ENCODE measurements at places on chromosomes 6 and 20.

GRCh38 chr20:22617160-22617559, 32.8 kb upstream of the FOXA2 start:
- DNase-seq = no peak

GRCh38 chr6:7142918-7143475, 35.2 kb downstream of the RREB1 start:
- no peak for DNase-seq

DNA sequence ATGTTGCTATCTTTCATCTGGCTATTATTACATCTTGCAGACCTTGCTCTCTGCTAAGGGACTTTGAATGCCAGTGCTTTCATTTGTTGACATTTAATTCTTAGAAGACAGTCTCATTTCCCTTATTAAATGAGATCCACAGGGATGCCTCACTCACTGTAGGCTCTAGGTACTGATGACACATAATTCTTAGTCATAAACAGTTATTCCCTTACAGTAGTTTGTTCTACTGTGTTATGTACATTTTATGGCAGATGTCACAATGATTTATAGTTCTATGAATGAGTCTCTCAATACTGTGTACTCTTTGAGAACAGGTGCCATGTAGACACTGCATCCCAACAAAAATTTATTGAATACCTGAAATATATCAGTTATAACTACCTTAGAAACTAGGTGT, 70.3 kb downstream of the FAM83B start:
- DNase-seq = peak; percentile 40

- DNase-seq = no peak
Observed at GRCh38 chr6:113600551-113601339, 256.4 kb upstream of the MARCKS start.

GRCh38 chr6:120935908-120936307, 398.4 kb downstream of the TBC1D32 start:
- no peak for DNase-seq

GRCh38 chr6:163298079-163298830, 116.3 kb upstream of the QKI start:
- DNase-seq = peak; percentile 12

- no peak for DNase-seq
Observed at GRCh38 chr20:15890407-15890982, 682.8 kb downstream of the KIF16B start.

GRCh38 chr6:159871241-159871640, 19.5 kb upstream of the MAS1 start:
- DNase-seq = no peak

DNA sequence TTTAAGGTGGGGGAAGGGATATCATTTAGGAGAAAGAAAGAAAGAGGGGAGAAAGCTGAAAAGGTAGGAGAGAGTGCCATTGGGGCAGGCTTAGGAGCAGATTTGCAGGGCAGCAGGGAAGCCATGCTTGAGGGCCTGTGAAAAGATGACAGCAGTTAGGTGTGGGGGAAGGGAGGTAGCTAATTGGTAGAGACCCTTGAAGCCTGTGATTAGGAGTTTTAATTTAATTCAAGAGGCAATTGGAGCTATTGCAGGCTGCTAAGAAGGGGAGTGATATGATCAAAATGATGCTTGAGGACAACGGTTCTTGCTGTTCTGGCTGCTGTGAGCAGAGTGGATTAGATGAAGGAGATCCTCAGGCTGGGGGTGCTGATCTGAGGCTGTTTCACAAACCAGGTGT, 24.5 kb upstream of the SEC63 start:
- no peak for DNase-seq

GRCh38 chr6:5582762-5583161, 321.4 kb downstream of the FARS2 start:
- peak; percentile 23 for DNase-seq

- no peak for DNase-seq
Observed at GRCh38 chr6:116066789-116067188, 6.1 kb upstream of the FRK start.

DNA sequence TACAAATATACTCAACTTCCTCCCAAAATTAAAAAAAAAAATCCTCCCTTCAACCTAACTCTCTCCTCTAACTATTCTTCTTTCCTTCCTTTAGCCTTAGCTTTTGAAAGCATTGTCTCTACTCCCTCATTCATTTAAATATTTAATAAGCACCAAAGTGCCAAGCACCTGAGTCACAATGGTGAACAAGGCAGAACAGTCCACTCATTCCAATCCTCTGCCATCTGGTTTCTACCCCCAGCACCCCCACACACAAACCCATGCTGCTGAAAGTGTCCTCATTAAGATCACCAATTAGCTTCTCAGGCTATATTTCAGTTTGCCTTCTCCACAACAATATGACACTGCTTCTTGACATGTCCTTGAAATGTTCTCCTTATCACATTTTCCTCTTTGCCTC, 76.3 kb downstream of the DTNBP1 start:
- DNase-seq = no peak

DNA sequence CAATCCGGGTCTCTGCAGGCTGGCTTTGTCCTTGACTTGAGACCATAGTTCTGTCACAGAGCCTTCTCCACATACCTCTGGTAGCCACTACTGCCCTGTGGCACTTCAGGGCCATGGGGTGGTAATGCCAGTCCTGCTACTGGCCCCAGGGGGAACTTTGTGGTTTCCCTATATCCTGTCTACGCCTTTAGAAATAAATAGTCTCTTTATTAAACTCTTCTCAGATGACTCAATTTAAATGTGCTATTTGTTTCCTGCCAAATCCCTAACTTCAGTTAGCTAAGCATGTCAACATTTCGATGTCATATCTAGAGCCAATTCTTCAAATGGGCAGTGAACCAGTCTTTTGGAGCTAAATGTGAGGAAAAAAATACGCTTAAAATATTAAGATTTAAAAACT, 60.1 kb downstream of the SEL1L2 start:
- peak; percentile 24 for DNase-seq

GRCh38 chr20:22954661-22955060, 80.5 kb upstream of the SSTR4 start:
- no peak for DNase-seq

DNA sequence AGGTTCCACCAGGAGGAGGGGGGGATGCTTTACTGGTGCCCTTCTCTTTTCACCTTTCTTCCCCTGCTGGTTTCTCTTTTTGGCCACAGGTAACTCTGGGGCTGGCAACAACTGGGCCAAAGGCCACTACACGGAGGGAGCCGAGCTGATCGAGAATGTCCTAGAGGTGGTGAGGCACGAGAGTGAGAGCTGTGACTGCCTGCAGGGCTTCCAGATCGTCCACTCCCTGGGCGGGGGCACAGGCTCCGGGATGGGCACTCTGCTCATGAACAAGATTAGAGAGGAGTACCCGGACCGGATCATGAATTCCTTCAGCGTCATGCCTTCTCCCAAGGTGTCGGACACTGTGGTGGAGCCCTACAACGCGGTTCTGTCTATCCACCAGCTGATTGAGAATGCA, 4.4 kb downstream of the TUBB1 start:
- no peak for DNase-seq

- DNase-seq = no peak
Observed at GRCh38 chr6:48086187-48086586, 24.8 kb downstream of the PTCHD4 start.

- DNase-seq = no peak
Observed at GRCh38 chr6:6742535-6742934, 154.0 kb downstream of the LY86 start.

DNA sequence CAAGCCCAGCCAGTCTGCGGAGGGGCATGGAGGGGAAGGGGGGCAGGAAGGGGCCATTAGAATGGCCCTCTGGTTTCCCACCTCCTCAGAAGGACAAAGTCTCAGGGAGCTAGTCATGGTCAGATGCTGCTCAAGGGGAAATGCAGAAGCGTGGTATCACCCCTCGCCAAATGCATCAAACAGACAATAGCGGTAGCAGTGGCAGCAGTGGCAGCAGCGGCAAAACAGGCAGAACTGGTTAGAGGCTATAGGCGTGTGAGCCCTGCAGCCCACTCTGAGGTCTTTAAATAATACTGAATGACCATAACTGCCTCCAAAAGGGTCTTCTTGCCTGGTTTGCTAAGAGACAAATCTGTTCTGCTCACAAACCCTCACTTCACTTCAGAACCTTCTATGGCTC, 186.7 kb downstream of the TFAP2C start:
- DNase-seq = no peak

- peak; percentile 39 for DNase-seq
Observed at GRCh38 chr6:158835616-158836221, 16.6 kb upstream of the EZR start.

DNA sequence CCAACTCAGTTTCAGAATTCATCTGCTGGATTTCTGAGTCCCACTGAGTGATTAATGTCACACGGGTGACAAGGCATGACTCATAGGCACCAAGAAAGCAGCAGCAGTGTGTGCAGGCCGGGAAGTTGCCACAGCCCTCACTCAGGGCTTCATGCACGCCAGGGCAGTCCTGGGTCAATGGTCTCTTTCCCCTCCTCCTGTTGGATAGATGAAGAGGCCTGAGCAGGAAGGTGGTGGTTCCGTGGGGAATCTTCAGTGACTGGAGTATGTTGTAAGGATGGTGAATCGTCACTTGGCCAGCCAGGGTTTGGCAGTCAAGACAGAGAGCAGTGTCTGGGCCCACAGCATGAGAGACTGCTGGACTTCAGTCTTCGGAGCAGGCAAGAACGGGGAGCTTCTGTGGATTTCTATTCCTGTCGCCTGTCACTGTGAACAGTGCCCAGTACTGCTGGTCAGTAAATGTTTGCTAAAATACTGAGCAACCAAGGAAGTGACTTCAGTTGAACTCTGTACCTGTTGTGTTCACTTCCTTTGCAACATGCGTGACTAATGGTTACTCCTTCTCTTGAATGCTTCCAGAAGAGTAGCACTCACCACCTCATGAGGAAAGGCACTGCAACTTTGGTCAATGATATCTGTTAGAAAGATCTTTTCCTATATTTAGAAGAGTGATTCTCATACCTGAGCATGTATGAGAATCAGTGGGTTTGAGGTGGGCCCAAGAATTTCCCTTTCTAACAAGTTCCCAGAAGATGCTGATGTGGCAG, 62.0 kb upstream of the CD93 start:
- peak; percentile 95 for DNase-seq

DNA sequence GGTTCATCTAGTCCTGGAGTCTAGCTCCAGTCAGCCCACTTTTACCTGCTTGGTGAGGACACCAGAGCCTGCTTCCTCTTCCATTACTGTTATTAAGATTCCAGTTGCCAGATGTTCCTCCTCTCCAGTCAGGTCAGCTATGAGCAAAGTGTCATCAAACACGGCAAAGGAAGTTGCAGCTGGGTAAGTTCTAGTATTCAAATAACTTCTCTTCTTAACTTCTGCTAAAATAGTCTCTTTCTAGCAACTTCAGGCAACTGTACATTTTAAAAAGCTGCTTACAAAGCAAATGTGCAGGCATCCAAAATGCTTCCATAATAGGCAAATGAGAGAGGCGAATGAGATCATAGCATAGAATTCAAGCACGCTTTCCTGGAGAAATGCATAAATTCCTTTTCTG, 18.4 kb upstream of the MRPS18A start:
- peak; percentile 53 for DNase-seq

GRCh38 chr20:1569415-1569881, 11.9 kb upstream of the SIRPD start:
- DNase-seq = peak; percentile 69

DNA sequence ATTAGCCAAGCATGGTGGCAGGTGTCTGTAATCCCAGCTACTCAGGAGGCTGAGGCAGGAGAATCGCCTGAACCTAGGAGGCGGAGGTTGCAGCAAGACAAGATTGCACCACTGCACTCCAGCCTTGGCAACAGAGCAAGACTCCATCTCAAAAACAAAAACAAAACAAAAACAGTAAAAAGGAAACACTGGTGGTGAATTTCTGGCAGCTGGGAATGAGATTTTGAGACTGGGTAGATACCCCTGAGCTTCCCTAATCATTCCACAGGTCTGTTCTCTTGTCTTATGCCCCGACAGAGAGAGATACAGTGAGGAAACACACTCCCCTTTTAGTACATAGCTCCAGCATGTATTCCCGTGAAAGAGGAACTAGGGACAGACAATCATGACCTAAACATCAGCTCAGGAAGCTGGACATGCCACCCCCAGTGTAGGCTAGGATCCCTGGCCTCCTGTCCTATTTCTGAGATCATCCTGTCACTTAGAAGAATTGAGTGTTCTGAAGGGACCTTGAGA, 9.6 kb downstream of the MAN1A1 start:
- no peak for DNase-seq

- DNase-seq = no peak
Observed at GRCh38 chr20:40286975-40287531, 402.0 kb downstream of the MAFB start.

GRCh38 chr20:13220194-13220903, 725 bp upstream of the ISM1 start:
- peak; percentile 32 for DNase-seq

DNA sequence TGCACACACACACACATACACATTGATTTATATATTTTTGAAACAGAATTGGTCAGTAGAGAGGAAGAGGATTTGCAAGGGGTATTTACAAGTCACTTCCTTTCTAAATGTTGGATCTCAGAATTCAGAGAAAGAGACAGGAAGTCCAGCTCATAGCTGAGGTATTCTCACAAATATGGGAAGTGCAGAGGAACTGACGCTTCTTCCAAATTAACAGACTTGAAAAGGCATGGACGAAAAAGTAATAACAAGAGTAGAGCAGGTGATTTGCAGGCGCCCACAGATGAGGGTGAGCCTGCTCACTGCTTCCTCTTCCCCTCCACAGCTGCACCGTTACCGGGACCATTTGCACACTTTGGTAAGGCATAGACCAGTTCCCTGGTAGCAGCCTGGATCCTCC, 246.4 kb downstream of the PHACTR1 start:
- DNase-seq = no peak

DNA sequence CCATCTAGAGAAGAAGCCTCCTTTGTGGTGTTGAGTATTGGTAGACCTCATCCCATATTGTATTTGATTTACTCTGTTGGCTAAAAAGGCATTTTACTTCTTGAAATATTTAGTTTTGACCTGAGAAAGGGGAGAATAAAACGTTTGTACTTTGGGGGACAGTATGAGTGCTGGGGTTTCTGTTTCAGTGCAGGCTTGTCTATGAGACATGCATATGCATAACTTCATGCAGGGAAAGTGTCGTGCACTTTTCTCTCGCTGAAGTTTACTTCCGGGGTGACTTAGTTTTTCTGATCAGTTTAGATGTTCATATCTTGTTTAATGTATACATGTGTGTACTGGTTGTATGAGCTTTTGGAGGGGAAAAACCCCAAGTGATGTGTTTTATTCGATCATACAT, 59.5 kb downstream of the UTRN start:
- DNase-seq = no peak

GRCh38 chr6:150503586-150504339, 95.9 kb upstream of the PLEKHG1 start:
- no peak for DNase-seq

GRCh38 chr20:5691918-5692618, 58.1 kb upstream of the SHLD1 start:
- no peak for DNase-seq

All from fibroblast of mammary gland (primary cell).